ENCODE measurements at places on chromosomes 3 and 15.

DNA sequence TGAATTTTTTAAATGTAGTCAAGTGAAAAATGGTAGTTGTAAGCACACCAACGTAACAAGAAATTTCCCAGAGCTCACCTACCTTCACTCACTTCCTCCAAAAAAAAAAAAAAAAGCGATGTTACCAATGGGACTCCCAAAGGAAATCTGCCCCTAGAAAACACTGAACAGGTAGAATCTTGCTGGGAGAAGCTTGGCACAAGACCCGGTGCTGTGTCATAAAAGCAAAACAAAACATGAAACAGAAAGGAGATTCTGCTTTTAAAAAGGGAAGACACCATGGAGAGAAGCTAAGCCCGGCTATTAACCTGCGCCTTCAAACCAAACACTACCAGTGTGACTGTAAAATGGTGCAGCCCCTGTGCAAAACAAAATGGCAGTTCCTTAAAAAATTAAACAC, 40.5 kb downstream of the PGPEP1L start:
- no peak for DNase-seq

DNA sequence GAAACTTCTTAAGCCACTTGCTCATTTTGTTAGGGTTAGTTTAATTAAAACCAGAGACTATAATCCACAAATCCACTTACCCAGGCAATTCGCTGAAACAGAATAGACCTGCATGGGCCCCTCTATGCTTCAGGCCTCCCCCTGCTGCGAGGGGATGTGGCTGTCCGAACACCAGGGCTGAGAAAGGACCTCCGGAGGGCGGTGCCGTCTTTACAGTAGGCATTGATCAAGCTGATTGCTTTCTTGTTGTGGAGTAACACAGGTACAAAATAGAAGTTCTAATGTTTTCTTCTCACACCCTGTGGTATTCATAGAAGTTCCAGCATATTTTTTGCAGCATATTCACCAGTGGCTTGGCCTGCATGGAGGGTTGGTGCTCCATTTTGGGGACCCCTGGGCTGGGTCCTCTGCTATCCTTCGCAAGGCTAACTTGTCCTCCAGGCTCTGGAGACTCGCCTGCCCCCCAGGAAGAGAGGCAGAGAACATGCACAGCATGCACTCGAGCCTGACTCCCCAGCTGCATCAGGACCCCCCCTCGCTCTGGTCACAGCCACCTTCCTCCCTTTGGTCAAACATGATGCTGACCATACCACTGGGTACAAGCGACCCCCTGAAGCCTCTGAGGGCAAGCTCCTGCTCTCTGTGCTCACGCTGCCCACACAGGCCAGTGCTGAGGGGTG, 55.3 kb downstream of the TPRA1 start:
- no peak for DNase-seq

GRCh38 chr3:64501298-64501906, 186.4 kb downstream of the ADAMTS9 start:
- DNase-seq = no peak

DNA sequence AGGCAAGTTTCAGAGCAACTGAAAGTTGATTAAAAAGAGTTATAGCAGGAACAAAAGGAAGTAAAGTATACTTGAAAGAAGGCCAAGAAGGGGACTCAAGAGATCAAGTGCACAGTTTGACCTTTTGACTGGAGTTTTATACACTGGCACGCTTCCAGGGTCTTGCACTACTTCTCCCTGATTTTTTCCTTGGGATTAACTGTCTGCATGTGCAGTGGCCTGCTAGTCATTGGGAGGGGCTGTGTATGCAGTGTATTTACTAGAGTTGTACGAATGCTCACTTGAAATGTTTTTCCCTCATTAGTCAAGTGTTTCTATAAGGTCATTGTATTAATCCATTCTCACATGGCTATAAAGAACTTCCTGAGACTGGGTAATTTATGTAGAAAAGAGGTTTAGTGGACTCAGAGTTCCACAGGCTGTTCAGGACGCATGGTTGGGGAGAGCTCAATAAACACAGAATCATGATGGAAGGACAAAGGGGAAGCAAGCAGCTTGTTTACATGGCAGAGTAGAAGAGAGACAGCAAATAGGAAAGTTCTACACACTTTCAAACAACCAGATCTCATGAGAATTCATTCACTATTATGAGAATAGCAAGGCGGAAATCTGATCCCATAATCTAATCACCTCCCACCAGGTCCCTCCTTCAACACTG, 571.8 kb downstream of the ZPLD1 start:
- DNase-seq = no peak

- no peak for DNase-seq
Measured at GRCh38 chr3:45640724-45641361, 46.3 kb downstream of the LIMD1 start.

GRCh38 chr3:23368731-23369130, 165.6 kb downstream of the UBE2E2 start:
- no peak for DNase-seq

GRCh38 chr3:66479532-66479947, 21.3 kb downstream of the LRIG1 start:
- no peak for DNase-seq

GRCh38 chr3:185402561-185402960, 39.6 kb downstream of the MAP3K13 start:
- no peak for DNase-seq

- DNase-seq = no peak
Measured at GRCh38 chr3:45960289-45960688, 17.0 kb downstream of the CXCR6 start.

GRCh38 chr3:67957268-67957667, 302.9 kb upstream of the SUCLG2 start:
- DNase-seq = no peak

DNA sequence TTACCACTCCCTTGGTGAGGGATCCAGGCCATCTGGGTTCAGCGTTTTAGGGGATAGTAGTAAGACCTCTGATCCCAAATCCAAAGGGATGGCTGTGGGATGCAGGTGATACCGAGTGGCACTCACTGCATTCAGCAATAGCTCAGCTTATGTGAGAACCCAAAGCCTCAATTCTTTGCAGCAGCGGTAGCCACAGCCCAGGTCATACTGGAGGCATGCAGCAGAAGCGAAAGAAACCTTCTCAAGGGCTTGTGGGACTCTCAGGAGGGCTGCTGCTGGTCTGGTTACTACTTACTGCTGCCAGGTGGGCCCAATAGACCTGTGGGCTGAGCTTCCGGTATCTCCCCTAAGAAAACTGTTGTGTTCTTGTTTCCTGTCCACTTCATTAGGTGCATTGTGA, 38.0 kb downstream of the CHCHD6 start:
- no peak for DNase-seq

DNA sequence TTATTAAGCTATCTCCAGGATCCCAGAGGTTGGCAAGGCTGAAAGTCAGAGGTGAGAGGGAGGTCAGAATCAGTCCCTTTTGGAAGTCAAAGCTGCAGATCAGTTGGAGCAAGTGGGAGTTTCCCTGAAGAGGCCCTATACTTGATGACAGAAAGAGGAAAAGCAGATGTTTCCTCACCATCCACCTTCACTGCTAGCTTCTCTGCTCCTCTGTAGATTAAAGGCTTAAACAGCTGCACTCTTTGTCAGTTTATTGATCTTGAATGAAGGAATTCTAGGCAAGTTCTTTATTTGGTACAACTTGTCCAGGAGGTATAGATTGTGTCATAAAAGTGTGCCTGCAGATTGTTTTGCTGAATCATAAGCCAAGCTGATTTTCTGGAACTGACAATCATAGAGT, 408.2 kb upstream of the TGFBR2 start:
- no peak for DNase-seq

- no peak for DNase-seq
Measured at GRCh38 chr15:38066612-38067011, 132.2 kb downstream of the TMCO5A start.

GRCh38 chr15:81155375-81156218, 21.5 kb downstream of the CFAP161 start:
- no peak for DNase-seq

- DNase-seq = no peak
Measured at GRCh38 chr3:123713211-123713610, 128.4 kb upstream of the HACD2 start.

- DNase-seq = no peak
Measured at GRCh38 chr3:141128126-141128777, 77.1 kb downstream of the SPSB4 start.

GRCh38 chr15:35987056-35987455, 441.1 kb upstream of the DPH6 start:
- no peak for DNase-seq

GRCh38 chr3:56468184-56469106, at the start of gene ERC2:
ERC2 (minus strand) TSS chr3:56468467.
- no peak for DNase-seq
